ENCODE measurements at places on chromosomes 13 and 19. TPM values are rescaled to one million over a fixed set of nuclear protein-coding genes. Genes with fewer than 3 reads are reported as not detected.

Gene EML2
- 64.0 TPM for total RNA-seq

- DNase-seq, result no peak
- H3K4me1 ChIP-seq, result no peaks in the 10 kb centered on the region
- no peaks in the 10 kb centered on the region for H3K27me3 ChIP-seq
- H3K36me3 ChIP-seq, result no peaks in the 10 kb centered on the region
- H3K4me3 ChIP-seq, result no peak overlapping the region
Measured at GRCh38 chr13:80523134-80523533, 182.2 kb upstream of the SPRY2 start.

DNA sequence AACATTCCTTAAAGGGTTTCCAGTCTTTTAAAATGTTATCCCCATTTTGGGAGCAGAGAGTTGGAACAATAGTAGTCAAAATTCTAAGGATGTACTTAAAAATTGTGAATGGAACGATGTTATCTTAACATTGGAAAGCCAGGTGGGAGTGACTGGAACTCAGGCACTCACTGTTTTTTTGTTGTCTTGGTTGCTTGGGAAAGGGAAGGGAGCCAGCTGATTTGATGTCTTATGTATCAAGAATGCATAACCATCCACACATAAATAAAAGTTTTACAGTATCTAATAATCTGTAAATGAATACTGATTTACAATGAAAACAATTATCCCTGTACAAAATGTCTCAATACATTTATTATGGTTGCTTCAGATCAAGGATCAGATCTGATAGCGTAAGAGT is 88.7 kb downstream of the SLC10A2 start:
- H3K4me1 ChIP-seq, result no peaks in the 10 kb centered on the region
- no peak for DNase-seq
- no peak overlapping the region for H3K4me3 ChIP-seq
- peaks cover 5% of the 10 kb centered on the region for H3K27me3 ChIP-seq
- no peak overlapping the region for H3K27ac ChIP-seq
- H3K36me3 ChIP-seq, result no peaks in the 10 kb centered on the region

GRCh38 chr19:33960566-33960965 is 163.9 kb downstream of the KCTD15 start:
- no peaks in the 10 kb centered on the region for H3K27me3 ChIP-seq
- no peak overlapping the region for H3K4me3 ChIP-seq
- no peaks in the 10 kb centered on the region for H3K36me3 ChIP-seq
- no peak for DNase-seq
- no peak overlapping the region for H3K27ac ChIP-seq

DNA sequence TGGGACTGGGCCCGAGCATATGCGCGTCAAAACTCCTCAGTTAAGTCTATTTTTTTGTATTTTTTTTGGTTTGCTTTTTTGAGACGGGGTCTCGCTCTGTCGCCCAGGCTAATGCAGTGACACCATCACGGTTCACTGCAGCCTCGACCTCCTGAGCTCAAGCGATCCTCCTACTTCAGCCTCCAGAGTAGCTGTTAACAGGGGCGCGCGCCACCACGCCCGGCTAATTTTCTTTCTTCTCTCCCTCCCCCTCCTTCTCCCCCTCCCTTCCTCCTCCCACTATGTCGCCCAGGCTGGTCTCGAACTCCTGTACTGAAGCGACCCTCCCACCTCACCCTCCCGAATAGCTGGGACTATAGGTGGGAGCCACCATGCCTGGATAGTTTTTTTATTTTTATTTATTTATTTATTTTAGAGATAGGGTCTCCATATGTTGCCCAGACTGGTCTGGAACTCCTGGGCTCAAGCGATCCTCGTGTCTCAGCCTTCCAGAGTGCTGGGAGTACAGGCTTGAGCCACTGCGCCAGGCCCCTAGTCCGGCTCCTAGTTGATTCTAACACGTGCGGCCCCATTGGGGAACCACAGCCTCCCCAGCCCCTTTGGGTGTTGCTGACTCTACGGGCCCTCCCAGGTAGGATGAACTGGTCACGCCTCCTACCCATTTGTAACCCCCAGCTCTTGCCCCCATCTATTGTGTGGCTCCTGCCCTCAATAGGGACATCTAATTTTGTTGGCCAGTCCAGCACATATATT is 806 bp upstream of the ZNF837 start:
- no peaks in the 10 kb centered on the region for H3K27me3 ChIP-seq
- peaks cover 33% of the 10 kb centered on the region for H3K4me1 ChIP-seq
- peak overlapping the region; percentile 96 for H3K27ac ChIP-seq
- no peaks in the 10 kb centered on the region for H3K36me3 ChIP-seq

DNA sequence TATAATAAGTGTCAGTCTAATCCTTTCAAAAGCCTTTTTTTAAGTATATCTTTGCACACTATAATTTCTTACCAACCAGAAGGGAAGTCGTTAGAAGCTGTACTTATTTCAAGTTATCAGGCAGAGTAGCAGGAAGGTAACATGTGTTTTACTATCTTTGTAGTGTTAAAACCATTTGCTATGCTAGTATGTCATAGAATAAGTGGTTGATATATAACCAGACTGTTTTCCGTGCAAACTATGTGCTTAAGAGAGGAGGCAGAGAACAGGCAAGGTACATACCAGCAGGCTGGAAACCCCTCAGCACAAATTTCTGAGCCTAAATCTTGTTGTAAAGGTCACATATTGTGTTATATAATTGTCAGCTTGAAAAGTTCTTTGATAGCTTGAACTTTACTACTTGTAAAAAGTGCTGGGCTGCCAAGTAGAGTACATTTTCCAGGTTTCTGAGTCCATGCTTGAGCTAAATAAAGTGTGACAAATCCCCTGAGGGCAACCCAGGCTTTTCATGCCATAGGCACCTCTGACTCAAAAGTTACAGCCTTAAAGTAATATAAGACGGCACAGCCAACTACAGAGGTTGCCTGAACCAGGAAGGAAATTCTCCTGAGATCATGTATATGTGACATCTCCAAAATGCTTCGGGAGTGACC is 1297.4 kb downstream of the PCDH9 start:
- H3K27ac ChIP-seq, result no peak overlapping the region
- H3K4me3 ChIP-seq, result no peak overlapping the region
- H3K27me3 ChIP-seq, result no peaks in the 10 kb centered on the region
- DNase-seq, result no peak

- H3K27ac ChIP-seq, result no peak overlapping the region
- no peak overlapping the region for H3K4me3 ChIP-seq
- H3K4me1 ChIP-seq, result no peaks in the 10 kb centered on the region
Measured at GRCh38 chr13:31747966-31748365, 8.6 kb downstream of the RXFP2 start.

- H3K36me3 ChIP-seq, result no peaks in the 10 kb centered on the region
- no peak overlapping the region for H3K27ac ChIP-seq
- DNase-seq, result no peak
- H3K4me3 ChIP-seq, result no peak overlapping the region
- H3K4me1 ChIP-seq, result no peaks in the 10 kb centered on the region
Measured at GRCh38 chr19:4814625-4815425, 16.7 kb downstream of the TICAM1 start.

DNA sequence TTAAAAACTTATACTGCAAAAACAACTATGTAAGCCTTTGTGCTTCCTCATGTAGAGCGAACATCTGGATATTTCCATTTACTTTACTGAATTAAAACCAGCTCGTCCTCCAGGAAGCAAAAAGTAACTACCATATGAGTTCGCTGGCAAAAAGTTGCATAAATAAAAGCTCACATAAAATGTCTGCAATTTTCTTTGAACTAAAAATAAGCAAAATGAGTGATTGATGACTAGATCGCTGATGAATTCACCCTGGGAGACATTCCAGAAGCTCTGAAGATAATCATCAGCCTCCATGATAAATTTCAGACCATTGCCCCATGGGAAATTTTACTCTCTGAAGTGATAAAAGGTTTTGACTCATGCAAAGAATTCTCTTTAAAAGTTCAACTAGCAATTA is 67.3 kb upstream of the SACS start:
- H3K36me3 ChIP-seq, result no peaks in the 10 kb centered on the region
- no peak for DNase-seq
- H3K27ac ChIP-seq, result no peak overlapping the region
- H3K4me1 ChIP-seq, result no peaks in the 10 kb centered on the region
- H3K4me3 ChIP-seq, result no peak overlapping the region

- DNase-seq, result no peak
- no peaks in the 10 kb centered on the region for H3K4me1 ChIP-seq
- no peak overlapping the region for H3K4me3 ChIP-seq
- no peaks in the 10 kb centered on the region for H3K36me3 ChIP-seq
- H3K27me3 ChIP-seq, result no peaks in the 10 kb centered on the region
- H3K27ac ChIP-seq, result no peak overlapping the region
Measured at GRCh38 chr13:74629985-74630384, 495.8 kb upstream of the KLF12 start.

GRCh38 chr13:27353166-27353583 is 71.2 kb upstream of the GTF3A start:
- no peak for DNase-seq
- H3K36me3 ChIP-seq, result no peaks in the 10 kb centered on the region
- H3K4me1 ChIP-seq, result peaks cover 5% of the 10 kb centered on the region
- no peaks in the 10 kb centered on the region for H3K27me3 ChIP-seq

DNA sequence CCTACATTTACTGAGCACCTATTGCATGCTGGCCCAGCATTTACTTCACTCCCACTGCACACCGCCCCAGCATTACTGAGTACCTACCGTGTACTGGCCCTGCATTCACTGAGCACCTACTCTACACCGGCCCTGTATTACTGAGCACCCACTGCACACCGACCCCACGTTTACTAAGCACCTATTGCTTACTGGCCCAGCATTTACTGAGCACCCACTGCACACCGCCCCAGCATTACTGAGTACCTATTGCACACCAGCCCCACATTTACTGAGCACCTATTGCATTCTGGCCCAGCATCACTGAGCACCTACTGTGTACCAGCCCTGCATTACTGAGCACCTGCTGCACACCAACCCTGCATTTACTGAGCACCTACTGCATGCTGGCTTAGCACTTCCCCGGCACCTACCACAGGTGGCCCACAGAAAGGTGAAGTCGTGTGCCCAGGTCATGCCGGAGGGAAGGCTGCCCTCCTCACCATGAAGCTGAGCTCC is 6.9 kb downstream of the TPGS1 start:
- no peak overlapping the region for H3K4me3 ChIP-seq
- H3K27me3 ChIP-seq, result no peaks in the 10 kb centered on the region
- no peak for DNase-seq

Gene CRB3
- total RNA-seq, result 156 TPM

GRCh38 chr19:40803857-40804782 is 5.1 kb downstream of the EGLN2 start:
- H3K27me3 ChIP-seq, result no peaks in the 10 kb centered on the region
- peak overlapping the region; percentile 91 for H3K27ac ChIP-seq
- peak; percentile 83 for DNase-seq
- no peak overlapping the region for H3K4me3 ChIP-seq

Gene GFY
- total RNA-seq, result not detected

GRCh38 chr19:36103842-36104552 is 6.9 kb upstream of the OVOL3 start:
- no peak for DNase-seq
- no peaks in the 10 kb centered on the region for H3K36me3 ChIP-seq
- H3K4me3 ChIP-seq, result no peak overlapping the region
- H3K4me1 ChIP-seq, result no peaks in the 10 kb centered on the region
- no peaks in the 10 kb centered on the region for H3K27me3 ChIP-seq
- H3K27ac ChIP-seq, result no peak overlapping the region

DNA sequence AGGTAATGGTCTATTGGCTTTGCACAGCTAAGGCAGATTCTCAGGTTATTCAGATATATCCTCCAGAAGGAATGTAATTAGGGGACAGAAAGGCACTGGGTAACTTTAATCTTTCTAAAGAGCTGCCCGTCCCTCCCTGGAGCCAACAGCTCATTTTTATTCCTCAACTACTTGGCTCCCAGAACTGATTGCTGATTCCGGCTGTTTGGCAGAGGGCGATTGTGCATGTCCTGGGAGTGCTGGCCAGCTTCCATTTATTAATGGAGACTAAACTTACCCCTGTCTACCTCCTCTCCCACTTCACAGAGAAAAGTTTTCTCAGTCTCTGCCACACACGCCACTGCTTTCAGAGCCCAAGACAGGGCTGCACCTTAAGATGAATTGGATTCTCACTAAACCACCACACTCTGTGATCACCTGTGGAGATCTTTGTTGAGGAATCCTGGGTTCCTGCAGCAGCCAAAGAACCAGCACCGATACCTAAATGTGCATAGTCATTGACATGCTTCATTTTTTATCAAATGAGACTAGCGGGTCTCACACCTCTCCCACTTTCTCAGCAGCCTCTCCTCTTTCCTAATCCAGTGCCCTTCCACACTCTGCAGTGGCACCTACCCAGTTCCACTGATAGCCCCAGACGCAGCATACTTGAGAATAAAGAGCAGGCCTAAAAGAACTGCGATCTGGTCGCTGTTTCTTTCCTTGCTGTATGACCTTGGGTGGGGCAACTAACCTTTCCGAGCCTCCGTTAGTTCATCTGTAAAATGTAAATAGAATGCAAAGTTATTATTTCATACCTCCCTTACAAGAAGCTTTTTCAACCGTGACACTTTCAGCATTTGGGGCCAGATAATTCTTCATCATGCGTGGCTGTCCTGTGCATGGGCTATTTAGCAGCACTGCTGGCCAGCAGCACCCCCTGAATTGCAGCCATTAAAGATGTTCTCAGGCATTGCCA is 648.7 kb downstream of the UQCRFS1 start:
- H3K4me1 ChIP-seq, result no peaks in the 10 kb centered on the region
- H3K27me3 ChIP-seq, result no peaks in the 10 kb centered on the region

Gene ADGRE3
- not detected for total RNA-seq

GRCh38 chr13:107715496-107715895 is 499.8 kb downstream of the LIG4 start:
- H3K4me1 ChIP-seq, result no peaks in the 10 kb centered on the region
- no peaks in the 10 kb centered on the region for H3K27me3 ChIP-seq
- no peak for DNase-seq
- H3K4me3 ChIP-seq, result no peak overlapping the region

GRCh38 chr13:95924389-95924994 is 128.7 kb downstream of the UGGT2 start:
- H3K4me3 ChIP-seq, result no peak overlapping the region
- no peaks in the 10 kb centered on the region for H3K27me3 ChIP-seq
- H3K4me1 ChIP-seq, result no peaks in the 10 kb centered on the region

- no peaks in the 10 kb centered on the region for H3K4me1 ChIP-seq
- DNase-seq, result no peak
- H3K36me3 ChIP-seq, result no peaks in the 10 kb centered on the region
- no peak overlapping the region for H3K27ac ChIP-seq
- H3K27me3 ChIP-seq, result no peaks in the 10 kb centered on the region
Measured at GRCh38 chr13:83995930-83996329, 113.7 kb upstream of the SLITRK1 start.

GRCh38 chr19:7612282-7613274 is 16.8 kb downstream of the XAB2 start:
- DNase-seq, result no peak
- no peak overlapping the region for H3K4me3 ChIP-seq
- H3K27ac ChIP-seq, result no peak overlapping the region
- H3K36me3 ChIP-seq, result no peaks in the 10 kb centered on the region
- H3K4me1 ChIP-seq, result no peaks in the 10 kb centered on the region

Gene SIGLEC8
- not detected for total RNA-seq

GRCh38 chr13:72960541-72960940 is 98.3 kb upstream of the KLF5 start:
- DNase-seq, result no peak
- no peaks in the 10 kb centered on the region for H3K36me3 ChIP-seq
- peaks cover 22% of the 10 kb centered on the region for H3K4me1 ChIP-seq
- no peak overlapping the region for H3K4me3 ChIP-seq
- H3K27me3 ChIP-seq, result no peaks in the 10 kb centered on the region

Data from transverse colon (tissue), 4 donors.